Pons (tissue), 1 donor: ENCODE measurements at places on chromosomes 13 and 19.

- no peak for DNase-seq
These were observed 13.6 kb downstream of the ZNF490 start for GRCh38 chr19:12596927-12597548.

DNA sequence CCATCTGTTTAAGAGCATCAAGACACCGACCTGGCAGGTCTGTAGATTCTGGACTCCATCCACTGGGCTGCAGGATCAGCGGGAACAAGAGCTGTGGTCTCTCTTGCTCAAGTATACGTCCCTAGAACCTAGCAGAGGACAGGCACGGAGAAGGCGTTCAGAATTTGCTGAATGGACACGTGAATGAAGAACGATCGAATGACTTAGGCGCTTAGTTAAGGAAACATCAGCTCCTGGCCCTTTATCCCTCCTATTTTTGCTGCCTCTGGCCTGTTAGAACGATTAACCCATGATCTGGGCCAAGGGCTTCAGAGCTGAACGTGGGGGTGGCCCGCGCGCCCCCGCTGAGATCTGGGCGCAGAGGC is 953 bp downstream of the DZIP1 start:
- DNase-seq = peak; percentile 19

DNA sequence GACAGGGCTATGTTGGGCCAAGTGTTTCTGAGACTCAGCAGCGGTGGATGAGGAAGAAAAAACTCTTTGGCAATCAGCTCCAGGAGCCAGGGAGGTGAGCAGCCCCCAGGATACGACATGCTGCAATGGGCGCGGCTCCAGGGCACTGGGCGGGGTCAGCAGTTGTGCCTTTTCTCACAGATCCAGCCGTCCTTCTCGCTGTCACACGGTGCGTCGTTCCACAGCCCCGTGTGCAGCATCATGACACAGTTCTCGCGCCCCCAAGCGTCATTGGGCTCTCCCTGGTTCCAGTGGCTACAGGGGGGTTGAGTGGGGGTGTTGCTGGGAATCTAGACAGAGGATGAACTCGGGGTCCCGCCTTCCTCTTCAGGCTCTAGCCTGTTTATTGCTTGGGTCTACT is 2.7 kb downstream of the CLEC4G start:
- no peak for DNase-seq

DNA sequence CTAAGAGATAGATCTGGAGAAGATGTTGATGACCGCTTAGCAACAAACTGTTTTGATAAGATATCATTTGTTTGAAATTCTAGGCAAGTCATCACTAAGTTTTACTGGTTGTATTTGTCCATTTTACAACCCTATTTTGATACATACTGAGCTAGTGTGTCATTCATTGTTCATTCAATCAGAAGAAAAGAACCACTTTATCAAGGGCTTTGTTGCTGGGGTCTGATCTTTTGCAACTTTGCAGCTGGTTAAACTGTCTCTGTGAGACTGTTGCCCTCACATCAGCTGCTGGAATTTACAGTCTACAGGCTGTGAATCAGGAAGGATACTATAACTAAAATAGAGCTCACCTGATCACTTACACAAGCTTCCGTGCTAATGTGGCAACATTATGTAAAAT is 290.5 kb downstream of the RFC3 start:
- DNase-seq = no peak

DNA sequence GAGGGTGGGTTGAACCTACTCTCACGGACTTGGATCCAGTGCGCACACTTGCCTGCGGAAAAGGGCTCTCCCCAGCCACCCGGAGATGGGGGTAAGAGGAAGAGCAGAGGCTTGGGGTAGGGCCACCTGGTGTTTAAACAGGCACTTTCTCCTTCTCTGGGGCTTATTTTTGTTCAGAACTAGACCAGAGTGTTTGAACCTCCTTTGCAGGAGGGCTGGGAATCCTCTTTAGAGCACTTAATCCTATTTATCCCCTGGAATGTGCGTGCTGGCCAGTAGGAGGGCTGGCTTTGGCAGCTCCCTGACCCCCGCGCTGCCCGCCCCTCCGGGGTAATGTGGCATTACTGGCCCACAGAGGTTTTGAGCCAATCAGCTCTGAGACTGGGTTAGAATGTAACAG is 2.0 kb downstream of the RGS9BP start:
- no peak for DNase-seq

DNA sequence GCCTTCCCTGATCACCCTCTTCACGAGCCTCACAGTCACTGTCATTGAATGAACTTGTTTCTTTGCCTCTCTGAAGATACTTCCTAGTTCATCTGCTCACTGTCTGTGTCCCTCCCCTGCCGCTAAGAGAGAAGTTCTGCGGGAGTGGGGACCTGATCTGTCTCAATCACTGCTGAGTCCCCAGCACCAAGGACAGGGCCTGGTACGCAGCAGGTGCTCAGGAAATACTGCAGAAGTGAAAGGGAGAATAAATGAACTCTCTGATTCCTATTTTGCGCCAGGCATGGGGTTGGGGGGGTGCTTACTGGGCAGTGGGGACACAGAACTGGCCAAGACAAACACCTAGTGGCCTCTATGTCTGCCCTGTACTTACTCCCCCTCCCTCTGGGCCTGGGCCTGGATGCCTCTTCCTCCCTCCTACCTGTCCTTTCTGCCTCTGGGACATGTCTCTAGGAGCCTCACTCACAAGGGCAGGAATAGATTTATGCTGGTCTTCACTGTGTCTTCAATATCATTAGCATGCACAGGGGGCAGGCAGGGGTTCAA is 17.5 kb downstream of the FCGBP start:
- DNase-seq = peak; percentile 48

- DNase-seq = no peak
These were observed 2.4 kb downstream of the SMG9 start for GRCh38 chr19:43752287-43752875.

DNA sequence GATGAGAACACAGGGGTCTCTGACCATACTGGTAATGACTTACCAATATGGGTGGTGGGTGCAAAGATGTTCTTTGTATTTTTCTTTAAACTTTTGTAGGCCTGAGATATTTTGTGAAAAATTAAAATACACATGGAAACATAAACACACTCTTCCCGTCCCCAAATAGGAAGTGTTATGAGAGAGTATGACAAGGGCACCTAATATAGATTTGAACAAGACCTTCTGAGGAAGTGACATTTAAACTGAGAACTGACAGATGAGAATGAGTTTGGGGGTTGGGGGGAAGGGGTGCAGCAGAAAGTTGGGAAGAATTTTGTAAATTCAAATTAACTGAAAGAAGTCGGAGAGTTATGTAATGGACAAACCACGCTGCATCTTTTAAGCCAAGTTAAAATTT is 224.2 kb downstream of the RGCC start:
- DNase-seq = no peak
